ENCODE measurements at places on chromosomes 6 and 20. TPM values are rescaled to one million over a fixed set of nuclear protein-coding genes. Genes with fewer than 3 reads are reported as not detected.
A peak's percentile ranks its signal among the peaks of the same experiment; 100 is the strongest.

- peak; percentile 40 for DNase-seq
Measured at GRCh38 chr6:111069382-111070104, 17.8 kb upstream of the SLC16A10 start.

DNA sequence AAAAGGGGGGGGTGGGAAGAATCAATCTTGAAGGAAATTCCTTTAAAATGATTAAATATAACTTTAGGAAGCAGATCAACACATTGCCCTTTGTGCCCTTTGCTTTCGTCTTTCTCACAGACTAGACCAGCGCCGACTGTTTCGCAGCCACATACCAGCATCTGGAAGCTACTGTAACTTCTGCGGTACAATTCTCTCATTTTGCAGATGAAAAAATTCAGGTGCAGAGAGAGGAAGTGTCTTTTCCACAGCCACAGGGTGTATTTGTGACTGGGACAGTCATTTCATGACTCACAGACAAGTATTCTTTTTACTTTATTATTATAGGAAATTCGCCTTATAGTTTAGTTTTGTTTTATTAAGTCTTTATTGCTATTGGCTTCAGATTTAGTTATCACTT is 84.2 kb downstream of the UST start:
- no peak for DNase-seq

- DNase-seq, result no peak
Measured at GRCh38 chr6:29734046-29735018, 11.1 kb downstream of the HLA-F start.

DNA sequence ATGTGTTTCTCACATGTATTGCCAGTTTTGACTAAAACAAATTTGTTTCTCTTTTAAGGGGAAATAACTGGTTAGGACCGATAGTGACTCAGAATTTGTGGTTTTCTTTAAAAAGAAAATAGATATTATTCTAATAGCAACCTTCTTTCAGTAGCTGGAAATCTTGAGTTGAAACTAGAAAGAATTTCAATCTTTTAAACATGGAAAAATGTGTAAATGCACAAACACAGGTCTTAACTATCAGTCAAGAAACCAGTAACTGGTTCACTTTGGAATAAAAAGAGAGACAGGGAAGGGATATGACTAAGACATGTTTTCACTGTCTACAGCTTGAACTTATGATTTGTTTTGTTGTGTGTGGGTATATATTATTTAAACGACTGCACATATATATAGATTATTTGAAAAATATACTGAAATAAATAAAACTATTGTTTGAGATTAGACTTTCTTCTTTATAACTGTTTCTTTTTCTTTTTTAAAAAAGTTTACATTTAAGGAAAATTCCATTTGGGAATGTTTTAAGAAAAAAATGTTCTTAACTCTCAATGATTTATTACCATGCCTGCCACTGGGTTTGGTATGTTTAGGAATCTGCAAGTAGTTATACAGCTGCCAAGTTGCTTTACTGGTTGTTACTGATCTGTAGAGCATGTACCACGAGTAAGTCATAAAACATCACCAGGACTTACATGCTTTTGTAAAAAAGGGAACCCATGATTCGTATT is 753.3 kb upstream of the MARCKS start:
- no peak for DNase-seq

GRCh38 chr20:22556565-22557056 is 27.8 kb downstream of the FOXA2 start:
- DNase-seq, result no peak

DNA sequence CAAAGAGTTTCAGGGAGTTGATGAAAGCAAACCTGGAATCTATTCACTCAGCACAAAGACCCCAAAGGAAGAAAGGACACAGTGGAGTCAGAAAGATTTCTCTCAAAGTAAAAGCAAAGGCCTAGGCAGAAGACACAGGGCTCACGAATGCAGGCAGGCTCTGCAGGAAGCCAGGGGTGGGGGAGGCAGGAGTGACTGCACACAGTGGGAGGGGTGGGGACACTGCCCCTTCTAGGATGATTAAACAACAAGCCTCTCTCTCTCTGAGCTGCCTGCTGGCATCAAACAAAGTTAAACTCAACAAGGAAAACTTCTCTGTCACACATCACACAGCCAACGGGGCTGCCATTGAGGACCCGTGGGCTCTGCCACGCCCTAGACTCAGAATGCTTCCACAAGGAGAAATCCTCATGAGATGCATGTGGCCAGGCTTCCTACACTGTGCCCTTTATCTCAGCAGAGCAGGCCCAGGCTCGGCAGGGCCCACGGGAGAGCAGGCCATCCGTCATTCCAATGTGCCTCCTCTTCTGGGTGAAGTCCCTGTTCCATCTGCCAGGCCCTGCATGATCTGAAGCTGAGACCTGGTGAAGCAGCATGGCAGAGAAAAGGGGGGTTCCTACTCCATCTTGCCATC is 70.1 kb downstream of the RAMACL start:
- no peak for DNase-seq

GRCh38 chr6:165858586-165858985 is 195.5 kb upstream of the PDE10A start:
- DNase-seq, result no peak

DNA sequence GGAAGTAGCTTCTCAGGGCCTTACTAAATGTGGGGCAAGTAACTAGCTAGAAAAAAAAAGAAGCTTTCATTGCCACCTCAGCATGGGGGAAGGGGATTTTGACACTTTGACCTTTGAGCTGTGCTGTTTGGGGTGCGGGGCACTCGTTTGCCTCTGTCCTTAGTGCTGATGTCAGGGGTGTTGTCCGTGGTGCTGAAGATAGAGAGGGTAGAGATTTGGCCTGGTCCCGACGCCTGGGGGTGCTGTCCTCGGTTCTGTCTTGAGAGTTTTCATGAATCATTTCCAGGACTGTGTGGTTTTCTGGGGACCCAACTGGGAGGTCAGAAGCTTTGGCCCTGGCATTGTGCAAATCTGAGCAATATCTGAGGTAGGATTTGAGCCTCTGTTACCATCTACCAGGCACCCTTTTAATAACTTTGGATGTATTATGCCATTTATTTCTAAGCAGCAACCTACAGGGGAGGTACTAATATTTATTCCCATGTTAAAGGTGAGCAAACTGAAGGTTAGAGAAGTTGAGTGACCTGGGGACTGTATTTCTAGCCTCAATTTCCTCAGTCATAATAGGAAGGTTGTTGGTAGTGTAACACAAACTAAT is 78.0 kb downstream of the DLGAP4 start:
- no peak for DNase-seq

DNA sequence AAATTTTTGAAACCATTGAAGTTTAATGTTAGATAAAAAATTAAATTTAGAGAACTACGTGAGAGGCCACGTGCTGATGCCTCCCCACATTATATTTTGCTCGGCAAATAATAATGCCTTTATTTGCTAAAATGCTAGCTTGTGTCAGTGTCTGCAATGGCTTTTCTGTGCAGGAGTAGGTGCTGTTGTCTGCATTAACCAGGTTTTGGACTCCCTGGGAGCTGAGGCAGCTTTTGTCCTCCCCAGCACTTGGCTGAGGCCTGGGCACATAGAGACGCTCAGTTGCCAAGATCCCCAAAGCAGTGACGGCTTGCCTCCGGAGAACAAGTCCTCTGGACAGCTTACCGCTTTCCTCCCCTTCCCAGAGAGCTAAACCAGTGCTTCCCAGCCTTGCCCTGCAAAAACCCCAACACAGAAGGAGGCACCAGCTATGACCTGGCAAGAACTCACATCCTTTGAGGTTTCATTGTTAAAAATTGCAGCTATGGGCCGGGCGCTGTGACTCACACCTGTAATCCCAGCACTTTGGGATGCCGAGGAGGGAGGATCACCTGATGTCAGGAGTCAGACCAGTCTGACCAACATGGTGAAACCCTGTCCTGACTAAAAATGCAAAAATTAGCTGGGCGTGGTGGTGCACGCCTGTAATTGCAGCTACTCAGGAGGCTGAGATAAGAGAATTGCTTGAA is 59.9 kb downstream of the KAT14 start:
- DNase-seq, result no peak

The BPI gene
- total RNA-seq, result 11.5 TPM

The DTD1 gene
- total RNA-seq, result 54.1 TPM

The TDRD6 gene
- total RNA-seq, result 0.44 TPM

The HLA-DMA gene
- 9.9 TPM for total RNA-seq

The BNIP5 gene
- under 0.01 TPM for total RNA-seq

The MRAP2 gene
- total RNA-seq, result 17.3 TPM

The MPIG6B gene
- not detected for total RNA-seq
